ENCODE measurements at places on chromosomes 13 and 19.

DNA sequence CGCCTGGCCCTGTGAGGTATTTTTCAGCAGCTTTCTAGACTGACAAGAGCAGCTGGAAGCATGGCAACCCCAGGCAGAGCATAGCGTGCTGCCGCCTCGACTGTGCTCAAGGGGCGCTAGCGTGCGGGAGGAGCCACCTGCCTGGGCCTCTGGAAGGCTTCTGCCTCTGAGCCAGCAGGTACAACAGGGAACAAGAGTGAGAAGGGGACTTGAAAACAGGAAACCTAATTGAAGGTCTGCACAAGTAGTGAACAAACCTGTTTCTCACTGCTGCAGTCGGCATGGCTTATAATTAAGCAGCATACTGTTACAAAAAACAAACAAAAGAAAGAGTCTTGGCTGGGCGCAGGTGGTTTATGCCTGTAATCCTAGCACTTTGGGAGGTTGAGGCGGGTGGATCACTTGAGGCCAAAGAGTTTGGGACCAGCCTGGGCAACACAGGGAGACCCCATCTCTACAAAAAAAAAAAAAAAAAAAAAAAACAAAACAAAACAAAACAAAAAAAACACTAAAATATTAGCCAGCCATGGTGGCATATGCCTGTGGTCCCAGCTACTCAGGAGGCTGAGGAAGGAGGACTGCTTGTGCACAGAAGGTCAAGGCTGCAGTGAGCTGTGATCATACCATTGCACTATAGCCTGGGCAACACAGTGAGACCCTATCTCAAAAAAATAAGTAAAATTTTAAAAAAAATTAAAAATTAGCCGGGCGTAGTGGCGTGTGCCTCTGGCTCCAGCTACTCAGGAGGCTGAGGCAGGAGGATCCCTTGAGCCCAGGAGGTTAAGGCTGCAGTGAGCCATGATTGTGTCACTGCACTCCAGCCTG lies 12.6 kb upstream of the GARRE1 start:
- no peak for DNase-seq

- DNase-seq: no peak
Observed at GRCh38 chr13:97298816-97299215, 76.7 kb downstream of the MBNL2 start.

DNA sequence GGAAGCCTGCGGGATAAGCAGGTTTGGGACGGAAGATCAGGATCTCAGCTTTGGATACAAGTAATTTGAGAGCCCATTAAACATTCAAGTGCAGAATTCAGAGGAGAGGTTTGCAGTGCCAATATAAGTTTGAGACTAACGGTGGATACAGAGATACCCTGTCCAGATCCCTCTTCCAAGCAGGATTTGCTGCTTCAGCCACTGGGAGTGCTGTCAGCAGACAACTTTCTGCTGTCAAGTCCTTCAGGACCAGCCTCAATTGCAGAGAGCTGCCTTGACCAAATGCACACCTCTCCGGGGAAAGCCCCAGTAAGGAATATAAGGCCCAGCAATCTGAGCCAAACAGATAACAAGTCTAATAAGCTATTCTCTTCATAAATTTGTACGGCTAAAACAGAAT lies 46.1 kb upstream of the ZNF780A start:
- no peak for DNase-seq

DNA sequence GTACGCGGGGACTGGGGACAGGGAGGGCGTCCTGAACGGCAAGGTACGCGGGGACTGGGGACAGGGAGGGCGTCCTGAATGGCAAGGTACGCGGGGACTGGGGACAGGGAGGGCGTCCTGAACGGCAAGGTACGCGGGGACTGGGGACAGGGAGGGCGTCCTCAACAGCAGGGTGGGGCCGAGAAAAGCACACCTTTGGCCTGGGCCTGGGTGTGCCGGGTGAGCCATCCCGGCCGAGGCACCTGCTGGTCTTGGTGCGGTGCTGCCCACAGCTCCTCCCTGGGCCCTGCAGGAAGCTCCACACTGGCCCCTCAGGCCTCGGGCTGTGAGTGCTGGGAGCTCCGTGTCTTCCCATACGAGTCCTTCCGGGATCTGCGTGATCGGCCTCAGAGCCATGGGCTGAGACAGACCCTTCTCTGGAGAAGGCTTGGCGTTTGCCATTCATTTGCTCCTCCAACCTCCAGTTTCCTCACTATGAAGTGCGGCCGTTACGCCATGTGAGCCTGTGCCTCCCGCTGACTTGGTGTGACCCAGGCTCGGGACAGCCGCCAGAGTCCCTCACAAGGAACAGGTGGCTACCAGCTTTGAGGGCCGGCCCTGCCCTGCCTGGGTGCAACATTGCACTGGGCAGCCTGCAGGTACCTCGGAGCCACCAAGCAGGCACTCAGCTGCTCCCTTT lies 7.8 kb upstream of the ZNF554 start:
- no peak for DNase-seq

GRCh38 chr13:110349239-110349638 lies 42.2 kb downstream of the COL4A2 start:
- DNase-seq: no peak

GRCh38 chr19:47848823-47849473 lies 10.1 kb upstream of the TPRX2 start:
- no peak for DNase-seq

All from fibroblast of skin of left quadriceps (primary cell).